ENCODE measurements at places on chromosomes 5 and 9.

- no peak for DNase-seq
Measured at GRCh38 chr9:90815183-90815943, 13.7 kb downstream of the SYK start.

DNA sequence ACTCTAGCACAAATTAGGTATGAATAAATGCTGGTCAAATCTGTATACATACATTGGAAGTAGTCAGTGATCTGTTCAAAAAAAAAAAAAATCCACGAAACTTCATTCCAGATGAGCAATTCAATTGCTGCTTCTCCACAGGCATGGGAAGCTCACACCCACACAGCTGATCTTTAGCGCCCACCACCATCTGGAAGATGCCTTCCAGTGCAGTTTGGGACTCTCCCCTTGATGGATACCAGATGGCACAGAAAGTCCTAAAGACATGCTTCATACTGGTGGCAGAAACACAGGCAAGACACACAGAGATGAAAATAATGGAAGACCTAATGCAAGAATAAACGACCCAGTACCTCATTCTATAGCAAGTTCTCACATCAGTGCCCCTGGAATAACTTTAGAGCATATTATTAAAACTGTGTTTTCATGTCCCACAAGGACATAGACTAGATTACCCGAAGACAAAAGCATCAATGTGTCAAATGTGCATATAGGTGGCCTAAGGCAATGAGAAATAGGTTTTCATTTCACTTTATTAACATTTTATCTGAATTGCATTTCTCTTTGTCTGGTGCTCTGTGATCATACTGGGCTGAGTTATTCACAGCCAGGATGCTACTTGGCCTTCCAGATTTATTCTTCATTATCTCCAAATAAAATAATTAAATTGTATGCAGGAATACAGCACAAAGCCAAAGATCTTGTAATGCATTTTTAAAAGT, 135.4 kb upstream of the TAS2R1 start:
- DNase-seq = no peak

GRCh38 chr9:132802121-132802795, 75.8 kb downstream of the AK8 start:
- DNase-seq = no peak

GRCh38 chr9:127172066-127172707, 49.8 kb upstream of the ANGPTL2 start:
- DNase-seq = no peak

- peak; percentile 20 for DNase-seq
Measured at GRCh38 chr5:132055808-132056609, 4.4 kb upstream of the IL3 start.

DNA sequence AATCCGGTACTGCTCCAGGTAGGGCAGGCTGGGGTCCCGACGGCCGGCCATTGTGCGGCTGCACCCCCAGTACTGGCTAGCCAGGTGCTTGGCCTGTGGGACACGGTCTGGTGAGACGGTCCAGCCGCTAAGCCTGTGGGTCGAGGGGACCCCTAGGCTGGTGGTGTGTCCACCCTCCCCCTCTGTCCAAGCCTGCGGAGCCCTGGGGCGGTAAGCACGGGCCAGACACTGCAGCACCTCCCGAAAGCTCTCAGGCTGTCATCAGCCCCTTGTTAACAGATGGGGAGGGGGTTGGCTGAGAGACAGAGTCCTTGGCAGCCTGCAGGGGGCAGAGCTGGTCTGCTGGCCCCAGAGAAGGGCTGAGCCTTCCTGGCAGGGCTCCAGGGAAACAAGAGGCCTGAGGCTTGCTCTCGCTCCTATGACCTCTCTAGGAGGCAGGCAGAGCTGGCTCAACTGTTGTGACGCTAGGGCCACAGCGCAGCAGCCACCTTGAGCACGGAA, 11.8 kb upstream of the MRNIP start:
- DNase-seq = no peak

DNA sequence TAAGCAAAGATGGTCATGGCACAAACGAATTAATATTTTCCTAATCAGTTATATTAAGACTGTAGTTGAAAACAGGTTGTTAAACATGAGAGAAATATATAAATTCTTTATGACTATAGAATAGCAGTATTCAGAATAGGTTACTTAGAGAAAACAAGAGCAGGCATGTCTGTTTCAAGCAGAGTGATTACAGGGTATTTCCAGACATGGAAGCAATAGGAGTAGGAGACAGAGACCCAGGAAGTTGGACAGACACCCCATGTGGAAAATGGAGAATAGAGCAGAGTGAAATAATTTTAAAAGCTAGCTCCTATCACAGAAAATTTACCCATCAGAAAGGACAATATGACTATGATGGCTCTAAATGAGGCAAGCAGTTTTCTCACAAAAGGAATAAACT, 111.5 kb downstream of the IZUMO3 start:
- no peak for DNase-seq

GRCh38 chr5:40677456-40677855, 2.3 kb upstream of the PTGER4 start:
- no peak for DNase-seq

GRCh38 chr9:133285252-133285775, 10.3 kb upstream of the ABO start:
- DNase-seq = no peak

DNA sequence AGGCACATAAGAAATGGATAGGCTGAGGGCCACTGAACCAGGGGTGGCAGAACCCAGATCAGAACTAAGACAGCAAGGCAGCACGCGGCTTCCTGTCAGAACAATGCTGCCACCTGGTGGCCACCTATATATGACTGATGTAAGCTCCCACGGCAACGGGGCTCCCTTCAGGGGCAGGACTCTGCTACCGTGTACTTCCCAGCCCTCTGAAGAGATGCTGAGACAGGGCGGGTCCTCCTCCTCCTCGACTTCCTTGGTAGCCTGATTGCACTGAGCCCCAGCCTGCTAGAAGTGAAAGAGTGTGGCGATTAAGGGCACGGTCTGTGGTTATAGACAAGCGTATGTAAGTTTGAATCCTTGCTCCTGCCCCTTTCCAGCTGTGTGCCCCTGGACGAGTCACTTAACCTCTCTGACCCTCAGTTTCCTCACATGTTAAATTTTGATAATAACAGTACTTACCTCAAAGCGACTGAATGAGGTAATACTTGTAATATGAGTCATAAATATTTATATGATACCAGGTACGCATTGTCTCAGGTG, 13.3 kb downstream of the RPS14 start:
- peak; percentile 78 for DNase-seq

GRCh38 chr9:27487927-27488326, 36.2 kb upstream of the IFNK start:
- no peak for DNase-seq

- no peak for DNase-seq
Measured at GRCh38 chr9:134437403-134438194, 111.3 kb downstream of the RXRA start.

GRCh38 chr5:174532455-174533453, 191.6 kb upstream of the MSX2 start:
- no peak for DNase-seq

- no peak for DNase-seq
Measured at GRCh38 chr5:22329683-22330082, 523.5 kb downstream of the CDH12 start.

GRCh38 chr5:110087829-110088228, 398.1 kb downstream of the MAN2A1 start:
- no peak for DNase-seq

DNA sequence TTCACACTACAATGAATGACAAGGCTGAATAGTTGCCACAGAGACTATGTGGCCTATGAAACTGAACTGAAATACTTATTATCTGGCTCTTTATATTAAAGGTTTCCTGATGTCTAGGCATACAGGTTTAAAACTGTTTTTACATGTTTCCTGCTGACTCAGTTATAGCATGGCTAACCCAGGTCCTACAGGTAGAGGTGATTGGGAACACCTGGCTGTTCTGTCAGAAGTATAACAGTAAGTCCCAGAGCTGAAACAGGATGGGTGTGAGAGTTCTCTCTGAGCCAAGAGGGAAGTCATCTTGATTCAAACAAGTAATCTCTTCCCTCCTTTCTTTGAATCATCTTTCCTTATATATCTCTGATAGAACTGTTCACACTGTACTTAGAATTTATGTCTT, 4.9 kb upstream of the ADGRV1 start:
- DNase-seq = no peak

DNA sequence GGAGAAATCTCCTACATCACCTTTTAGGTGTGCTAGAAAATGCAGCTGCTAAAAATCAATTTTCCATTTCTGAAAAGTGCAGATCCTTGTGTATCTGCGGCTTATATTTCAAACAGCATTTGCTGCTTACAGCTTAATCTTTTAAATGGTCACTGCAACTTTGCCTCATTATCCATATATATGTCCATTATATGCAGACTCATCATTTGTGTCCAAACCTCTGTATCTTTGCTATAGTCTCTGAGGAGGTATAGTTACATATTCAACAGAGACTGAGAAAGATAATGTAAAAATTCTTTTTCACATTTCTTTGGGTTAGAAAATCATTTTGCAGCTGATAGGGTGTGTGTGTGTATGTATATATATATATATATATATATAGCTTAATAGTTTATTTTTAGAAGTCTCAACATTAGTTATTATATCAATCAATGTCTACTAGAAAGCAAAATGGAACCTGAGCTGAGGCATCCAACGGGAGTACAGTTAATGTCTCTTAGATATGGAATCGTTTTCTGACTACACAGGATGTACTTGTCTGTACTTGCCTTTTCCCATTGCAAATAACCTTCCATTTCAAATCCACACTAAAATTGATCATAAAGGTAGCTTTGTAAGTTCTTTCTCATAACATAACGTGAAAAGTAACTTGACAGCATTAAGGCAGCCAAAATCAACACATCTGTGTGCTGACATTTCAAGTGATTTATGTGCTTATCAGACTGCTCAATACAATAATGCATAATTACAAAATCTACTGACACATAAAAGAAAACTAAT, 267.0 kb upstream of the HAPLN1 start:
- no peak for DNase-seq

DNA sequence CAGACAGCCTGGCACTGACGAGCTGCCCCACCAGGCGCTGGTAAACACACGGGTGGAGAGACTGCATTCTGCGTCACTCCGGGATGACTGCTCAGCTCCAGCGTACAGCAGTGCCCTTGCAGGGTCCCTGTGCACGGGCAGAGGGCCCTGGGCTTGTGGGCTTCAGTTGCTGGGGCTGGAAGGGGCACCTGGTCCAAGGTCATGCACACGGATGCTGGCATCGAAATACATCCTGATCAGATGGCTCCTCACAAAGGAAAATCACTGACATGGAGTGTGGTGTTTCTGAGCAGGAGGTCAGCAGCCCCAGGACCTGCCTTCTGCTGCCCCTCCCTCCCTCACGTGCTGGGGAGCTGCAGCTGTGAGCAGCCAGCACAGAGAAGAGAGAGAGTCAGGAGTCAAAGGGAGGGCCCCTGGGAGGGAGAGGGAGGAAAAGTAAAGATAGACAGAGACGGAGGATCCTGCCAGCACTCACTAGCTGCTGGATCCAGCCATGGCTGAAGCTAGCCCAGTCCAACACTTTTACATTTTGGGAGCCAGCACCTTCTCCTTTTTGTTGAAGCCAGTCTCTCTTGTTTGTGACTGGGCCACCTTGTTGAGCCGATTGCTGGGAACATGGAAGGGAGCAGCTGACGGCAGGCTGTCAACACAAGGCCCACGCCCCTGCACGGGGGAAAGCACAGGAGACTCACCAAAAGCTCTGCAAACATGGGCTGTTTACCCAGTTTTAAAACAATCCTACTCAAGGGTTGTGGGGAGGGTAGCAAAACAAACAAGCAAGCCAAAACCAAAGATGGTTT, 166.5 kb upstream of the PHYKPL start:
- DNase-seq = no peak

GRCh38 chr5:137453483-137454080, 45.5 kb downstream of the SPOCK1 start:
- no peak for DNase-seq

- DNase-seq = no peak
Measured at GRCh38 chr9:134766587-134766986, 114.0 kb upstream of the FCN2 start.

- no peak for DNase-seq
Measured at GRCh38 chr5:102537011-102537410, 38.2 kb upstream of the SLCO6A1 start.

DNA sequence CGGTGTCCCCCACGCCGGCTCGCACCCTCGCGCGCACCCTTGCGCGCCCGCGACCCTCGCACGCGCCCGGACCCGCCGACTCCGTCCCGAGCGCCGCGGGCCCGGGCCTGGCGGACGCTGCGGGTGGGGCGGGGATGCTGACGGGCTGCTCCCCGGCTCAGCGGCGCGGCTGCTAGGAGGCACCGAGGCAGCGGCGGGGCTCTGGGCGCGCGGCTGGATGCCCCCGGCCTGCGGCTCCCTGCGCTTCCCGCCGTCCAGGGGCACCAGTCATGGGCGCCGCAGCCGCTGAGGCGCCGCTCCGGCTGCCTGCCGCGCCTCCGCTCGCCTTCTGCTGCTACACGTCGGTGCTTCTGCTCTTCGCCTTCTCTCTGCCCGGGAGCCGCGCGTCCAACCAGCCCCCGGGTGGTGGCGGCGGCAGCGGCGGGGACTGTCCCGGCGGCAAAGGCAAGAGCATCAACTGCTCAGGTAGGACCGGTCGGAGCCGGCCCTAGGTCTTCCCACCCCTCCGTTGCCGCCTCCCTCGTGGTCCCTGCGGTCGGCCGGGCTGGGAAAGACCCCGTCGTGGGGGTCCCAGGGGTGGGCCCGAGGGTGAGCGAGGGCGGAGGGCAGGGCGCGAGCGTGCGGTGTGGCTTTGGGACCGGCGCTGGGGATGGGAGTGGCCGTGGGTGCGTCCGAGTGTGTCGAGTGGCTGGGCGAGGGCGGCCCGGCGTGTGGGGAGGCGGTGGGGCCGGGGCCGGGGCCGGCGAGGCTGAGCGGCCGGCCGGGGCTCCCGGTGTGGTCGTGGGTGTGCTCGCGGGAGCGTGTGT, 530 bp downstream of the TMEFF1 start:
- DNase-seq = peak; percentile 3

GRCh38 chr5:160991205-160991604, 139.2 kb upstream of the ATP10B start:
- no peak for DNase-seq

GRCh38 chr5:169024421-169024820, 276.5 kb downstream of the SLIT3 start:
- no peak for DNase-seq

GRCh38 chr5:180018347-180019060, 53.1 kb downstream of the RNF130 start:
- DNase-seq = no peak

DNA sequence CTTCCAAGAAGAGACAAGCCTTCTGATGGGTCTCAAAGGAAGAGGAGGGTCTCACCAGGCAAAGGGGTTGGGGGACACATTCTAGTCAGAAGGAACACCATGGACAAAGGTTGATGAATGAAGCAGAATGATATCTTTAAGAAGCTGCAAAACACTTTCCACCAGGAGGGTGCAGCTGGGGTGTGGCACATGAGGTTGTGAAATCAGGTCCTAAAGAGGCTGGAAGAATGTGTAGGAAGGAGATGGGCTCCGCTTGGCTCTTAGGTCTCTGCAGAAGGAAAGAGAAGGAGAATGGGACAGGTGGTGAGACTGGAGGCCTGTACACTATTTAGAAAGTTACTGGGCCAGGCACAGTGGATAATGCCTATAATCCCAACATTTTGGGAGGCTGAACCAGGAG, 328.6 kb downstream of the PDE4D start:
- no peak for DNase-seq

GRCh38 chr9:10071579-10071978, 541.2 kb downstream of the PTPRD start:
- DNase-seq = no peak

- DNase-seq = no peak
Measured at GRCh38 chr5:1818784-1819183, 17.6 kb downstream of the NDUFS6 start.

- no peak for DNase-seq
Measured at GRCh38 chr5:123092696-123093095, 3.7 kb downstream of the PRDM6 start.
